ENCODE measurements at places on chromosomes 3 and 15.

GRCh38 chr3:46516521-46516920 is 18.7 kb downstream of the RTP3 start:
- H3K4me3 ChIP-seq: no peak overlapping the region
- DNase-seq: no peak
- H3K36me3 ChIP-seq: no peaks in the 10 kb centered on the region
- H3K27ac ChIP-seq: peak overlapping the region; percentile 43

DNA sequence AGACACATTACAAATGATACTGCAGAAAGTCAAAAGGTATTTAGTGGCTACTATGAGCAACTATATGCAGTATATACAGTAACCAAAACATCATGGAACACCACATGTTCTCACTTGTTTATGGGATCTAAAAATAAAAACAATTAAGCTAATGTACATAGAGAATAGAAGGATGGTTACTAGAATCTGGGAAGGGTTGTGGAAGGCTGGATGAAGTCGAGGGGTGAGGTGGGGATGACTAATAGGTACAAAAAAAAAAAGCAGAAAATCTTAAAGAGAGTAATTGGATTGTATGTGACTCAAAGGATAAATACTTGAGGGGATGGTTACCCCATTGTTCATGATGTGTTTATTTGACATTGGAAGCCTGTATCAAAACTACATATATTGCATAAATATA is 848.8 kb upstream of the GBE1 start:
- H3K27me3 ChIP-seq: no peaks in the 10 kb centered on the region
- no peak overlapping the region for H3K27ac ChIP-seq

DNA sequence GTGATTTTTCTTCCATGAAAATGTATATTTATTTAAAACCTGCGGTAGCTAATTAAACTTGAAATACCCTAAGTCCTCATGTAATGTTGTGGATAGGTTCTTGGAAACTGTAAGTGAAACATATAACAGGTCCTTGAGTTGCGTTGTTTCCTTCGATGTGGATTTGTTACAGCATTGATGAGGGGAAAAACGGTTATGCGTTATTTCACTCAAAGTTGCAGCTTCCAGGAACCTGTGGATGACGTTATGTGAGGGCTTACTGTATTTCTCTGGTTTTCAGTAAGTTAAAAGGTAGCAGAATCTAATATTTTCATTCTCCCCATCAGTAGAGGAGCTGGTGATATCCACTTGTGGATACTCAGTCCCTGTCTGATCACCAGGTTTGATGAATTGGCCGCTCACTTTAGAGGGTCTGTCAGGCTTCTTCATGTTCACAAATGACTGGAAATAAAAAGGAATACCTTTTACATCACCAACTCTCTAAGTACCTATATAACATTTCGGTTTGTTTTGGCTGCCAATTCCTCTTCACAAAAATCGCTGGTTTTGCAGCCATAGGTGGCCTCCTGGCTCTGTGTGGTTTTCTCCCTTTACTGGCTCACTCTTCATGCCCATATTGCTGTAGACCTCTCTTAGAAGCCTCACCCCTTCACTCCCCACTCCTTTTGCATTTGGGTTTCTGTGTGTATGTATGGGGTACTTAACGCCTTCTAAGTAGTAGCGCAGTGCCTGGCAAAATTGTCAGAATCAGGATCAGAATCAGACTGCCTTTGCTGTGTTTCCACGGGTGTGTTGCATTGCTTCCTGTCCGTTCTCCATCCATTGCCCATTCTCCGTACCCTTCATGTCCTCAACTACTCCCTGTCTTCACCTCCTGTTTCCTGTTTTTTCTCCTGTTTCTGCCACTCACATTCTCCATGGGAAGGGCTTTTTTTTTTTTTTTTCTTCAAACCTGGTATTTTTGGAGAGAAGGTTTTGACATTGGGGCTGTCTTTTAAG is 112.6 kb downstream of the FNDC3B start:
- H3K4me1 ChIP-seq: peaks cover 34% of the 10 kb centered on the region
- no peaks in the 10 kb centered on the region for H3K27me3 ChIP-seq
- peaks cover 2% of the 10 kb centered on the region for H3K36me3 ChIP-seq
- no peak for DNase-seq
- H3K4me3 ChIP-seq: no peak overlapping the region

DNA sequence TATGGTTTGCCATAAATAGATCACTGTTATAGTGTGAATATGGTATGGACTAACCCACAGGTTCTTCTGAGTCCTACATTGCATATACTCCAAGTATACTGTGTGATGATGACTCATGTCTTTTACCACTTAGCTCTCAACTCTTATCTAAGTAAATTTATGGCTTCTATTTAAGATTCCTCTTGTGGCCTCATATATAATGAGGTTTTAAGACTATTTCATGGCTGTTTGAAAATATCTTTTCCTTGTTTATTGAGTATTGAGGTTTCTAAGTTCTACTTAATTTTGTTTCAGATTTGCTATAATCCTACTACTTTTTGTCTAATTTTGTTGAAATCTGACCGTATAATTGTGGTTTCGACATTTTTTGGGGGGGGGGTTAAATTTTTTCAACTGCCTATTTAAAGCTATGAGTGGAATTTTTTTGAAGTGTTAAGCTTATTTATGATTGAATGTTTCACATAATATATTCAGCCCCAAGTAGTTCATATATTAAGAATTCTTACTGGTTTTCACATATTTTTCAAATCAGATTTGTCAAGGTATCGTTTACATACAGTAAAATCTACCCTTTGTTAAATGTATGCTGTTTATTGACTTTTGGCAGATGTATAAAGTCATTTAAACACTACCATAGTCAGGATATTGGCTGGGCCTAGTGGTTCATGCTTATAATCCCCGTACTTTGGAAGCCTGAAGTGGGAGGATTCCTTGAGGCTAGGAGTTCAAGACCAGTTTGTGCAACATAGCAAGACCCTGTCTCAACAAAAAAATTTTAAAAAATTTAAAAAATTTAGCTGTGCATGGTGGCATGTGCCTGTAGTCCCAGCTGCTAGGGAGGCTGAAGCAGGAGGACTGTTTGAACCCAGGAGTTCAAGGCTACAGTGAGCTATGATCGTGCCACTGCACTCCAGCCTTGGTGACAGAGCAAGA is 11.7 kb downstream of the SLC25A36 start:
- H3K27ac ChIP-seq: no peak overlapping the region
- H3K4me1 ChIP-seq: peaks cover 28% of the 10 kb centered on the region
- H3K36me3 ChIP-seq: peaks cover 2% of the 10 kb centered on the region
- H3K4me3 ChIP-seq: no peak overlapping the region
- DNase-seq: no peak

- H3K36me3 ChIP-seq: peaks cover 9% of the 10 kb centered on the region
- peak overlapping the region; percentile 9 for H3K4me3 ChIP-seq
- no peak for DNase-seq
- peaks cover 37% of the 10 kb centered on the region for H3K4me1 ChIP-seq
These were observed 2.4 kb downstream of the ANAPC13 start for GRCh38 chr3:134483195-134483900.

GRCh38 chr15:32641517-32642059 is at the start of gene SCG5:
SCG5 (plus strand) TSS chr15:32641710; CDS start chr15:32643593, 1,883 bp downstream.
- peak within 1 kb of the TSS; percentile 43 for H3K4me3 ChIP-seq
- peaks cover 2% of the 10 kb centered on the region for H3K36me3 ChIP-seq
- DNase-seq: no peak
- peaks cover 2% of the 10 kb centered on the region for H3K4me1 ChIP-seq
- no peak within 1 kb of the TSS for H3K27ac ChIP-seq

DNA sequence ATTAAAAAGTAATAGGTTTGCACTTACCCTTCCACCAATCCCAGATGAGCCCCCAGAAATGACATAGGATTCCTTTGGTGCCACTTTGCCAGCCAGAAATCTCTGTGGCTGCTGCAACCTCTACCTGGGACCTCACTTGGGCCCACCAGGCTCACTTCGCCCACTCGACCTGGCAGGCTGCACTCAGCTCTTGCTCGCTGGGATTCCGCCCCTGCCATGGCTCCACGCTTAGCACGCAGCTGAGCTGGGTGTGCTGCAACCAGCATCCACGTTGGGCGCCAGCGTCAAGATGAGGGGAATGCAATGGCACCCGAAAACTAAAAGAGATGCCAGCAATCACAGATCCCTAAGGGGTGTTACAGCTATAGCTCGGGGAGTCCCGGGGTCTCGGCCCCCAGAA is 761.0 kb downstream of the NAALADL2 start:
- no peak overlapping the region for H3K4me3 ChIP-seq
- H3K27ac ChIP-seq: no peak overlapping the region
- no peaks in the 10 kb centered on the region for H3K27me3 ChIP-seq
- no peaks in the 10 kb centered on the region for H3K4me1 ChIP-seq

GRCh38 chr3:141343865-141344271 is 24.4 kb upstream of the ZBTB38 start:
- no peak overlapping the region for H3K27ac ChIP-seq
- peaks cover 12% of the 10 kb centered on the region for H3K27me3 ChIP-seq
- H3K4me3 ChIP-seq: no peak overlapping the region
- no peak for DNase-seq
- peaks cover 2% of the 10 kb centered on the region for H3K4me1 ChIP-seq
- H3K36me3 ChIP-seq: peaks cover 8% of the 10 kb centered on the region

- peaks cover 2% of the 10 kb centered on the region for H3K36me3 ChIP-seq
- peak overlapping the region; percentile 44 for H3K4me3 ChIP-seq
- H3K4me1 ChIP-seq: peaks cover 25% of the 10 kb centered on the region
- no peak for DNase-seq
These were observed 101.6 kb upstream of the LPP start for GRCh38 chr3:188052169-188053035.

DNA sequence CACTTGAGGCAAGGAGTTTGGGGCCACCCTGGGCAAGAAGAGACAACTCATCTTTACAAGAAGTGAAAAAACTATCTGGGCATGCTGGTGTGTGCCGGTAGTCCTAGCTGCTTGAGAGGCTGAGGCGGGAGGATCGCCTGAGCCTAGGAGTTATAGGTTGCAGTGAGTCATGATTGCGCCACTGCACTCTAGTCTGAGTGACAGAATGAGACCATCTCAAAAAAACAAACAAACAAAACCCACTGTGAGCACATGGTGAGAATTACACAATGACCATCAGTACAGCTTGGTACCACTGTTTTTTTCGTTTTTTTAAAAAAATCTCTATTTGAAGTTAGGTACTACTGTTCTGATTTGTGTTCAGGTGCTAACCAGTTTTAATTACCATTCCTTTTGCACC is 13.6 kb downstream of the VPS39 start:
- H3K4me3 ChIP-seq: no peak overlapping the region
- peaks cover 4% of the 10 kb centered on the region for H3K36me3 ChIP-seq
- H3K4me1 ChIP-seq: peaks cover 10% of the 10 kb centered on the region
- DNase-seq: no peak
- no peaks in the 10 kb centered on the region for H3K27me3 ChIP-seq
- H3K27ac ChIP-seq: no peak overlapping the region

DNA sequence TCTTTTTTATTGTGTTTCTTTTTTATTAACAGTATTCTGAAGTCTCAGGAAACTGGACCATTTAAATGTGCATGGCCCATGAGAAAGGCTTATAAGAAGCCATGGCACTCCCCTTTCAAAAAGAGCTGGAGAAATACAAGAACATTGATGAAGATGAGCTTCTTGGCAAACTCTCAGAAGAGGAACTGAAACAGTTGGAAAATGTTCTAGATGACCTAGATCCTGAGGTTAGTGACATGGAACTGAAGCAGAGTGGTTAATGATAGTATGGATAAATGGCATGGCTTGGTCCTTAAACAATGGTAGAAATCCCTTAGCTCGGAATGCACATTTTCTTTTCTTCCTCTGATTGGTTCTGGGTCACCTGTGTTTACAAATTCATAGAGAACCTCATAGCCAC is 14.9 kb downstream of the TMOD2 start:
- H3K27me3 ChIP-seq: no peaks in the 10 kb centered on the region
- H3K36me3 ChIP-seq: peaks cover 15% of the 10 kb centered on the region
- H3K4me3 ChIP-seq: no peak overlapping the region
- DNase-seq: no peak

DNA sequence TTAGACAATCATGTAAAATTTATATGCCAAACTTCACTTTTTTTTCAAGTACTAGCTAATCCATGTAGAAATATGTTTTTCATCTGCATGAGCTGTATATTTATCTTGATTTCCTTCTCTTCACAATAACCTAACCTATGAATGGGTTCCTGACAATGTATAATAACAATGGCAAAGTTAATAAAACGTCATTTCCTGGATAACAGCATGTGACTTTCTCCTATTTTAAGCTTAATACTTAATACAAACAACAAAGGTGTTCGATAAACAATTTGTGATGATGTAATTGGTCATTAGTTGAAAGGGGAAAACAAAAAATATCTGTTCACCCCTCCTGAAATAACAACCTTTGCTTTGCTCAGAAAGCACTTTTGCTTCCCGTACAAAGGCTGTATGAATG is 20.4 kb downstream of the CD200 start:
- H3K4me1 ChIP-seq: peaks cover 7% of the 10 kb centered on the region
- no peaks in the 10 kb centered on the region for H3K36me3 ChIP-seq
- no peak overlapping the region for H3K4me3 ChIP-seq
- H3K27me3 ChIP-seq: peaks cover 5% of the 10 kb centered on the region

All from T-helper 17 cell (primary cell).